ENCODE measurements at places on chromosomes 2 and 18.

DNA sequence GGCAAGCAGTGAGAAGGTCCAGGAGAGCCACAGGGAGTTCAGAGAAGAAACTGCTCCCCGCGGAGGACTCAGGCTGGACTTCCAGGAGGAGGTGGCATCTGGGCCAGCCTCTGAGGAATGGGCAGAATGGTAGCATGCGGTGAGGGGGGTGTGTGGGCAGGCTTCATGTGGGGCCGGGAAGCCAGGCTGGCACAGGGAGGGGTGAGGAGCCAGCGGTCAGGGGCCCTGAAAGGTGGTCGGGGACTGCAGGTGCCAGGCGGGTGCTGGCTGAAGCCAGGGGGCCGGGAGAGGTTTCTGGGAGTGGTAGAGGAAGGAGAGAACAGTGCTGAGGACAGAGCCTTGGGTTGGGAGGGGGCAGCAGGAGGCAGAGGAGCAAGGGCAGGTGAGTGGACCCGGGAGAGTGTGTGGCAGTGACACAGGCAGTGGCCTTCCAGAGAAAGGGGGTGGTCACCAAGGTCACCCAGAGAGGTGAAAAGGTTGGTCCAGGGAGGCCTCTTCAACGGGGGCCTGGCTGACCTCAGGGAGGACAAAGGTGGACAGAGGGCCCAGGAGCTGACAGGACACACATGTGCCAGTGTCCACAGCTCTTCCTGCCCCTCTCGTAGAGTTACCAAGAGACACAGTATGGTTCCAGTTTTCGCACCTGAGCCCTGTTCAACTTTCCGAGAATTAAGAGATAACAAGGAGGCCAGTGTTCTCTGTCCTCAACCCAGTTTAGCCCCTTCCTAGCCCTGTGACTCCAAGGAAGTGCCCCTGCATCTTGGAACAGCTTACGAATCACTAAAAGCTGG is 101.2 kb upstream of the ASB18 start:
- H3K4me1 ChIP-seq, result no peaks in the 10 kb centered on the region
- DNase-seq, result no peak
- H3K27ac ChIP-seq, result no peak overlapping the region
- H3K27me3 ChIP-seq, result no peaks in the 10 kb centered on the region
- H3K4me3 ChIP-seq, result no peak overlapping the region

GRCh38 chr18:2485983-2486382 is 85.3 kb downstream of the METTL4 start:
- no peak overlapping the region for H3K27ac ChIP-seq
- H3K27me3 ChIP-seq, result no peaks in the 10 kb centered on the region
- no peak overlapping the region for H3K4me3 ChIP-seq
- DNase-seq, result no peak
- H3K4me1 ChIP-seq, result no peaks in the 10 kb centered on the region

DNA sequence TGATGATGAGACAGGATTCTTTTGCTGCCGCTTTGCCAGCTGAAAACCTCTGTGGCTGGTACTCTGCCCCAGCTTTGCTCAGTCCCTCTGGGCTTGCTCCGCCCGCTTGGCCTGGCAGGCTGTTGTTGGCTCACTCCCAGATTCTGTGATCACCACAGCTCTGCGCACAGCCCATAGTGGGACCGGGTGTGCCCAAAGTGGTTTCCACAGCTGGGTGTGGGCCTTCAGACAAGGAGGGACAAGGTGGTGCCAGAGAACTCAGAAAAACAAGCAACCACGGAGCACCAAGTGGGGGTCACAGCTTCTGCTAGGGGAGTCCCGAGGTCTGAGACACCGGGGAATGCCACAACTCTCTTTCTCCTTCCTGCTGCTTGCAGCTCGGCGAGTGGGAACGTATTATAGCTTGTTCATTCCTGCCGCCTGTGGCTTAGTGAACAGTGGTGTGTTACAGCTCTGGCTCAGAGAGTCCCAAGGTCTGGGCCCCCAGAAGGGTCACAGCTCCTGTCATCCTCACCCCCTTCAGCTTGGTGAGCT is 9.2 kb upstream of the KYNU start:
- DNase-seq, result peak; percentile 86
- peaks cover 4% of the 10 kb centered on the region for H3K4me1 ChIP-seq
- H3K4me3 ChIP-seq, result no peak overlapping the region
- H3K27me3 ChIP-seq, result no peaks in the 10 kb centered on the region
- no peaks in the 10 kb centered on the region for H3K36me3 ChIP-seq
- peak overlapping the region; percentile 38 for H3K27ac ChIP-seq

DNA sequence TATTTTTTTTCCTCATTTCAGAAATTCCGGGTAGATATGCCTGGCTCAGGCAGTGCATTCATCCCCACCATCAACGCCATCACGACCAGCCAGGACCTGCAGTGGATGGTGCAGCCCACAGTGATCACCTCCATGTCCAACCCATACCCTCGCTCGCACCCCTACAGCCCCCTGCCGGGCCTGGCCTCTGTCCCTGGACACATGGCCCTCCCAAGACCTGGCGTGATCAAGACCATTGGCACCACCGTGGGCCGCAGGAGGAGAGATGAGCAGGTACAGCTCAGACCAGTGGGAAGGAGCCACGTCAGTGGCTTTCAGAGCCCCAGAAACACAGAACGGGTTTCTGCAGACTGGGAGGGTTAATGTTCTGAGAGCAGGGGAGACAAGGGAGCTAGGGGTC is 11.4 kb downstream of the FOSL2 start:
- H3K36me3 ChIP-seq, result peaks cover 33% of the 10 kb centered on the region
- no peak overlapping the region for H3K27ac ChIP-seq
- H3K4me3 ChIP-seq, result no peak overlapping the region
- H3K4me1 ChIP-seq, result peaks cover 22% of the 10 kb centered on the region

DNA sequence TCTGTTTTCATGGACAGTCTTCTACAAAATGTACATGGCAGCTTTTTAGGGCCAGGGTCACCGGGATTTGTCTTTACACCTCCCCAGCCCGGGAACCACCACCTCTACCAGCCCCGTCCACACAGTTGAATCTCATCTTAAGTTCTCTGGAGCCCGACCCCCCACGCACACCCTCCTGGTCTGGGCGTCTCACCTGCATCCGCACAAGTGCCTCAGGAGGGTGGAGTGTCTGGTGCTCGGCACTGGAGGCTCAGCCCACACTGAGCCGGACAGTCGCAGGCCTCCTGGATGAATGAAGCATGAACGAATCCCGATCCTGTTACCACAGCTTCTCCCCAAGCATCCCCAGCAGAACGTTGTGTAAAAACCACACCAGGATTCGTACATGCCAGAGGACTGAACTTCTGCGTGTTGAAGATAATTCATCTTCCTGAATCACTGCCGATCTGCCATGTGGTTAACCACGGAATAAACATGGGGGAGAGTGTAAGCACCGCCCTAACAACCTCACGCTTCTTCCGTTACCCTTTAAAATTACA is 162.0 kb downstream of the RTP5 start:
- H3K4me1 ChIP-seq, result no peaks in the 10 kb centered on the region
- H3K36me3 ChIP-seq, result no peaks in the 10 kb centered on the region
- DNase-seq, result peak; percentile 14
- H3K27ac ChIP-seq, result no peak overlapping the region

DNA sequence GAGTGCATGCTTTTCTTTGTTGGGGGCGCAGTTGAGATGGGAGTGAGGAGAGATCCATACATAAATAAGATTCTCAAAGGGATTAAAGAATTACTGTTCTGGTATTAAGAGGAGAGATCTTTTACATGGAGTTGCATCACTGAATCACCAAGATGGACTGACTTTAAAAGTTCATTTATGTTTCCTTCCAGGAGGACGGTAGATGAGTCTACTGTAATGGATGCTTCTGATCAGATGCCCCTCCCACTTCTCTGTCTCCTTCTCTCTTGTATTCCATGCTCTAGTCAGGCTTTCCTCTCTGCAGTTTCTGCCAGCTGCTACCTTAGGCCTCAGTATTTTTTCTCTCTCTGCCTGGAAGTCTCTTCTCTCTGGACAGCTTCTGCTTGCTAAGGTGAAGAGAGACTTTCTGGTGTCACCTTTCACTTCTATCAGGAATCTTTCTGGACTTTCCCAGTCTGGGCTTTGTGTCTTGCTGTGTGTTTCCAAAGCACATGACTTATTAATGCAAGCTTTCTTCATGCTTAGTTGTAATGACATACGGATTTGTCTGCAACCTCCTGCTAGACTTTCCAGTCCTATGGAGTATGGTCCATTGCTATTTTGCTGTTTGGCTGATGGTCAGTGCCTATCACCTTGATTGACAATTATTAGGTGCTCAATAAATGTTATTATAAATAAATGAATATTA is 23.6 kb downstream of the FAM171B start:
- H3K27me3 ChIP-seq, result no peaks in the 10 kb centered on the region
- H3K36me3 ChIP-seq, result no peaks in the 10 kb centered on the region
- no peak for DNase-seq
- H3K27ac ChIP-seq, result no peak overlapping the region

- H3K4me1 ChIP-seq, result no peaks in the 10 kb centered on the region
- no peak overlapping the region for H3K27ac ChIP-seq
- no peaks in the 10 kb centered on the region for H3K27me3 ChIP-seq
- no peaks in the 10 kb centered on the region for H3K36me3 ChIP-seq
- no peak overlapping the region for H3K4me3 ChIP-seq
- no peak for DNase-seq
Observed at GRCh38 chr2:204738721-204739120, 193.4 kb downstream of the PARD3B start.

GRCh38 chr2:6986912-6987361 is 69.7 kb downstream of the RNF144A start:
- no peaks in the 10 kb centered on the region for H3K4me1 ChIP-seq
- no peak for DNase-seq
- H3K36me3 ChIP-seq, result no peaks in the 10 kb centered on the region
- no peak overlapping the region for H3K27ac ChIP-seq
- no peak overlapping the region for H3K4me3 ChIP-seq

DNA sequence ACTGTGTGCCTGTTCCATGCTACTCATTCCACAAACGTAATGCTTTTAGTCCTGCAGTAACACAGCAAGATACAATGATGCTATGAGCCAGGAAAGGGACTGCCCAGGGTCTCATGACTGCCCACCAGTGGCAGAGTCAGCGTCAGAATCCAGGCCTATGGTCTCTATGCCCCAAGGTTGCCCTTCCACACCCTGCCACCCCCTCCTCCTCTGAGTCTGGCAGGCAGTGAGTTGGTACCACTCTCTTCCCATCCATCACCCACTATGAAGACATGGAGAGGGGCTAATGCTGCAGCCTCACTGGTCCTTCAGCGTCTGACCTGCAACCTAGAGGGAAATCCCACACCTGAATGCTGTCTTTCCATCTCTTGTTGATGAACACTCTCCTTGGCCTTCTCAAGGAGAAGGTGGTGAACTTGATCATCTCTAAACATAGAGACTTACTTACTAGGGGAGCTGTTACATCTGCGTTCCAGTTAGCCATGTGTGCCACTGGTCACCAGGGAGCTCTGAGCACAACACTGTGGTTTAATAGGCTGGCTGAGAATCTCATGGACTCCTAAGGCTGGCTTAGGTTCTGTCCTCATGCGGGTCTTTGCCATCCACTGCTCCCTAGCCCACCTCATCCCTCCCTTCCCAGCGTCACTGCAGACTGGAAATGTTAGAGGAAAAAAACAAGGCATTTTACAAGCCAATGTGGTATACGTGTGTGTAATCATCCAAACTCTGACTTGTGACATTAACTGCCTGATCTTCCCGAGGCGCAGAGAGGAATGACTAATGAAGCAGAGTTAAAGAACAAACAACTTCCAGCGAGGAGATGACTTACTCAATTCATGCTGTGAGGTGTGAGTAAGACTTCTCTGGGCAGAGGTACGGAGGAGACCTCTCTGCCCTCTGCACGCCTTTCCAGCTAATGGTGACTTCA is 28.8 kb downstream of the STEAP3 start:
- no peak for DNase-seq
- H3K27ac ChIP-seq, result no peak overlapping the region
- no peaks in the 10 kb centered on the region for H3K4me1 ChIP-seq
- no peaks in the 10 kb centered on the region for H3K36me3 ChIP-seq

- no peaks in the 10 kb centered on the region for H3K36me3 ChIP-seq
- H3K27ac ChIP-seq, result no peak overlapping the region
- no peaks in the 10 kb centered on the region for H3K4me1 ChIP-seq
- DNase-seq, result peak; percentile 60
Observed at GRCh38 chr2:240437861-240438809, 2.7 kb downstream of the GPC1 start.

GRCh38 chr2:38315707-38316333 is 61.3 kb downstream of the ATL2 start:
- H3K4me1 ChIP-seq, result no peaks in the 10 kb centered on the region
- H3K27ac ChIP-seq, result no peak overlapping the region
- no peak overlapping the region for H3K4me3 ChIP-seq

DNA sequence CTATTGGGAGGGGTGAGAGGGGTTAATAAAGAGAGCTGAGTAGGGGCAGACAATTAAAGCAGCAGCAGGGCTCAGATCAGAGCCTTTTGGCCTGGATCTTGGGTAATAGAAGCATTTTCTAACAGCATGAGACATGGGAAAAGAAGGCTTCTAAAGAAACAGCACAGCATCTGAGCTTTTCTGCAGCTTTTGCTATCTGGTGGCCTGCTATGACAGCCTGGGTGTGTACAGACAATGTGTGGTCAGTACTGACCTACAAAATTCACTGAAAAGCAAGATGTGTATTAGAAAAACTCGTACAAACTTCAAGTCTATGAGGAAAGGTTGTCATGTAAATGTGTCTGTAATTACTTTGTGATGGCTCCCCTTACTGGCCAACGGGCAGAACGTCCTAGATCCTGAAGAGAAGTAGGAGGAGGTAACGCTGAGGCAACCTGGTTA is 95.6 kb downstream of the GALNT3 start:
- H3K27me3 ChIP-seq, result no peaks in the 10 kb centered on the region
- no peaks in the 10 kb centered on the region for H3K4me1 ChIP-seq
- H3K4me3 ChIP-seq, result no peak overlapping the region
- H3K36me3 ChIP-seq, result no peaks in the 10 kb centered on the region
- H3K27ac ChIP-seq, result no peak overlapping the region
- peak; percentile 36 for DNase-seq

DNA sequence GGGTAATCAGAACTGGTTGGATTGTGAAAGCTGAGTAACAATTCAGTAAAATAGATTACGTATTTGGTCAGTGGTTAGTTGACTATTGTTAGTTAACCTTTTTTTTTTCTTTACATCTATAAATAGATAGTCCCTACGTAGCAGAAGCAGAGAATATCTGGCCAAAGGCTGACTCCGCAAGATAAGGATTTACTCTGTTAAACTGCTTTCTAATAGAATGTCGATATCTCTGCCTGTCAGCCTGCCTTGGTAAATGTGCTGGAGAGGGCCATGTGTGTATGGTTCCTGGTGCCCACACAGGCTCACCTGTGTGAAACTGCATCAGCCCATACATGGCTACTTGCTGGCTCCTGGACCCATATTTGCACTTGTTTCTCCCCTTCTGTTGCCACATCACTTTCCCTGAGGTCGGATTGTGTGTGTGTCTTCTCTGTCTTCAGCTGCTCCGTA is 94.4 kb downstream of the CRIM1 start:
- no peaks in the 10 kb centered on the region for H3K4me1 ChIP-seq
- H3K4me3 ChIP-seq, result no peak overlapping the region
- no peaks in the 10 kb centered on the region for H3K36me3 ChIP-seq
- H3K27ac ChIP-seq, result no peak overlapping the region
- H3K27me3 ChIP-seq, result no peaks in the 10 kb centered on the region
- DNase-seq, result no peak

DNA sequence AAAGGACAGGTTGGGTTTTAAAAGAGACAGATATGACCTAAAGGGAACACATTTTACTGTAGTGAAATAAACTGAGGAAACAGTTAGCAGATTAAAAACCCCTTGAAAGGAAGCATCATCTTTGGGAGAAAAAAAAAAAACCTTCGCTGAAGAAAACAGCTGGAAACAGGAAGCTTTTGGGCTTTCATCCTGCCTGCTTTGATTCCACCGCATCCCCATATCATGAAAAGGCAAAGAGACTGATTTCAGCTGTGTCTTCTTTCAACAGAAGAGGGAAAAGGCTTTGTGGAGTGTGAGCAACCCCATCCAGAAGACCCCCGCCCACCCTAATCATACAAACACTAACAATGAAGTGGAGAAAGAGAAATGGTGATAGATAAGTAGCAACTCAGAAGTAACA is 86.4 kb downstream of the TCF4 start:
- no peaks in the 10 kb centered on the region for H3K27me3 ChIP-seq
- no peak overlapping the region for H3K4me3 ChIP-seq
- H3K4me1 ChIP-seq, result no peaks in the 10 kb centered on the region
- no peaks in the 10 kb centered on the region for H3K36me3 ChIP-seq
- no peak for DNase-seq

All from colonic mucosa (tissue), 4 donors.